ENCODE measurements at places on chromosomes 3 and 15.

- DNase-seq = no peak
These were observed at the start of gene LSAMP for GRCh38 chr3:116445311-116445841. Gene LSAMP (minus strand): TSS chr3:116445487.

GRCh38 chr3:38575279-38575843 lies 74.1 kb downstream of the SCN5A start:
- DNase-seq = no peak

DNA sequence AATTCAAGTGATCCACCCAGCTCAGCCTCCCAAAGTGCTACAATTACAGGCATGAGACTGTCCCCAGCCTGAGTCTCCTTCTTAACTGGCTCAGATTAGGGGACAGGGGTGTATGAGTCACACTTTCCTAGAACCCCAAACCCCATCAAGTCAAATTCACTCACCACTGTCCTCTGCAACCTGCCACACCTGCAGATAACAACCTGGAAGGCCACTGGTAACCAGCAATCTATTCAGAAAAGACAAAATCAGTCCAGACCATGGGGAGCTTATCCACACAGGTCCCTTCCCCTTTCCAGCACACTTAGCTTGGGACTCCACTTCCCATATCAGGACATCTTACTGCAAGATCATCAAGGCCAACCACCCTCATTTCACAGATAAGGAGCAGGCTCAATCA lies 6.4 kb downstream of the WDR73 start:
- no peak for DNase-seq

DNA sequence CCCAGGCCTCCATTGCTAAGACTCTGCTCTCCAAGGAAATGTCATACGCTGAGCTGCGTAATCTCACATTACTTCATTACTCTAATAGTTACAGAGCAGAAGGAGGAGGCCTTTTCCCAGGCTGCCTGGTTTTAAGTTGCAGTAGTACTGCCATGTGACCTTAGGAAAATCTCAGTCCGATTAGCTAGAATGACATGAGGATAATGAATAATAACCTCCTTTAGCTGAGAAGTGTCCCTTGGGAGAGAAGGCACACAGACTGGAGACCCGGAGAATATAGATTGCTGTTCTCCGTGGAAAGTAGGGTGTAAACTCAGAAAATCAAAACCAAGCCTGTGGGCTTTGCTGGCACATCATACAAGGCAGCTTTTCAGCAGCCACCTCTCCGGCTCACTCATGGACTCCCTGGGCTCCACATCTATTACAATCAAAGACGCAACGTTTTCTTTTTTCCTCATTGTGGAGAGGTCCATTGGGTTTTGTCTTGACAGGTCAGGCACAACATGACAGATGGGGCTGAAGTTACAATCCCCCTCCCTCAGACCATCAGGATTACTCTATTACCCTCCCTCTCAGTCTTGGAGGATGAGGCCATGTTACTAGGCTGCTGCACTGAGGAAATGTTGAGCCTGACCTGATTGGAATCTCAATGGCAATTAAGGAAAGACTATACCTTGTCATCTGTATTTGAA lies 134.8 kb upstream of the MB21D2 start:
- no peak for DNase-seq

- DNase-seq = no peak
These were observed 13.8 kb downstream of the ZIC4 start for GRCh38 chr3:147392625-147392946.

GRCh38 chr3:172449466-172450149 lies 1.4 kb upstream of the GHSR start:
- no peak for DNase-seq

DNA sequence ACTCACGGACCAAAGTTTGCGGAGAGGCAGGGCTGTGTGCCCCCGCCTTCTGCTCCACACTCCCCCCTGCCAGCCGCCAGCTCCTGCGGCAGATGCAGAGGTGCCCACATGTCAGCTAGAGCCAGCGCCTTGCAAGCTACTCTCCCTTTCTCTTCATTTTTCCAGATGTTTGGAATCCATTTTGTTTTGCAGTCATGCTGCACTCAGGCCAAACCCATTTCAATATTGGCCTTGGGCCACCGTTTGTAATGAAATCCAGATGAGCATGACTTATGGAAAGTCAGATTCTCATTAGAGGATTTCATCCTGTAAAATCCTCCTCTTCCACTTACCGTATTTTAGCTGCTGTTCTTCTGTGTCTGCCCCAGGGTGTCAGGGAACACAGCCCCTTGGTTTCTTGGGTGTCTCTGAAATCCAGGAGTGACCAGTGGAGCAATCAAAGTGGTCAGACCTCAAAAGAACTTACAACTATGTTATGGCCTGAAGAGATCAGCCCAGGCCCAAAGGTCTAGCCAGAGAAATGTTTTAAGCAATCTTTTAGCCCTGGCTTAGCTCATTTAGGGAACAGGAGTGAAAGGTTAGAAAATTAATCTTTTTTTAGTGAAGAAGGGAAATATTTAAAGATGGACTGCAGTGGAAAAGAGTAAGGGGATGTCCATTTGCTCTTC lies 65.8 kb downstream of the AAGAB start:
- peak; percentile 80 for DNase-seq

Measured in astrocyte of the cerebellum (primary cell).